Stimulated activated CD8-positive, alpha-beta memory T cell treated with anti-CD3 and anti-CD28 coated beads, Interleukin-4, amount 100 ng/mL, for 1 hour (primary cell): ENCODE measurements at places on chromosomes 11 and 22.

GRCh38 chr11:20611892-20612291 is 12.5 kb downstream of the SLC6A5 start:
- no peak for DNase-seq

DNA sequence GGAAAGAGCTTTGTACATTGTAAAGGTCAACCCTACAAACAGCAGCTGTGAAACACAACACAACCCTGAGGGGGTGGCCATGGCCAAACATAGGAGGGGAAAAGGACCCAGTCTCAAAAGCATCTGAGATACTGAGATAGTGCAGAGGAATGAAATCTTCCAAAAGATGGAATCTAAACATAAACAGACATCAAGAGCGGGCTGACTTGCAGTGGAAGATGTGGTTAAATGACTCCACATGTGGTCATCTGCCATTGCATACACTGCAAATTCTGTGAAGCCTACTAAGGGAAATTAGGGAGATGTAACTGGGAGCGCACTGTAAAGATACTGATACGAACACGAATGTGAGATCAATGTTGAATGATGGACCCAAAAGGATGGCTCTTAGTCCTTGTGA is 22.0 kb downstream of the BDNF start:
- no peak for DNase-seq

DNA sequence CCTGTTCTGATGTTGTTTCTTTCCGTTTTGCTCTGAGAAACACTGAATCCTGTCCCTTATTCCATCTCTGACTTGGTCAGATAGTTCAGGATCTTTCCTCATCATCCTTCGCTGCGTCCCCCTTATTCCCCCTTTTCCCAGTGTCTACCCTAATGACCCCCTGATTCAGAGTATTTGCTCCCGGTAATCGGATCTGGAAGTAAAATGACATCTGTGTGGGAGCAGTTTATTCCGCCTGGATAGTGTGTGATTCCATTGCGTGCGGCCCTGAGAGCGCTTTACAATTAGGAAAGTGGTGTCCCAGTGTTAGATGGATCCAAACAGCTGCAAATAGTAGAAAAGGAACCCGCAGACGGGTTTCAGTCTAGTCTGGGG is 606 bp downstream of the DRG1 start:
- DNase-seq: no peak

DNA sequence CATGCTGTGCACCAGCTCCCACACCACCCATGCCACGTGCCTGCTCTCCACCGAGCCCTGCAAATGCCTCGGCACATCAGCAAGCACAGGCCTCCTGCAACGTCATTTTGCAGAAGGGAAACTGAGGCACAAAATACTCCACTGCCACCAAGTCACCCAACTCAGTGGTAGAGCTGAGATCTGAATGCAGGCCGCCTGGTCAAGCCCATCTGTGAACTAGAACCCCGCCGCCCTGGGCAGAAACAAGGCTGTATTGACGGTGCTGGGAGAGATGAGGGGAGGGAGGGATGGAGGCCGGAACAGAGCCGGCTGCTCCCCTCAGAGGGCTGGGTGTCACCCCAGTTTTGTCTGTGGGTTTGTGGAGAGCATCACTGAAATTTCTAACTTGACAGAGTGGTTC is 81.4 kb downstream of the CDKN1C start:
- no peak for DNase-seq

DNA sequence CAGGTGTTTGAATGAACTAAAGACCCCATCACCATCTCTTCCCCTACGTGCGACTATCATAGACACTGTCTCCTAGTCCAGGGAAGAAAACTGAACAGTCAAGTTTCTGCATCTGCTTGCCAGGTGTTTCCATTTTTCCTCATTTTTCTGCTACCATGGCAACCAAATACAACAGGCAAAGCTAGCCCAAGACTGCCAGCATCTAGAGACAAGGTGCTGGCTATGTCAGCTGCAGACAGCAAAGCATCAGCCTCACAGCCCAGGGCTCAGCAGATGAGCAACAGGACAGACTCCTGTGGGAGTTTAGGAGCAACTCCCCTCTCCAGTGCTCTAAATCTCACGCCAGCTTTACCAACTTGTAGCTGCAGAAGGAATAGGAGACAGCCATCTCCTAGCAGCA is 124.3 kb downstream of the C11orf58 start:
- DNase-seq: no peak

DNA sequence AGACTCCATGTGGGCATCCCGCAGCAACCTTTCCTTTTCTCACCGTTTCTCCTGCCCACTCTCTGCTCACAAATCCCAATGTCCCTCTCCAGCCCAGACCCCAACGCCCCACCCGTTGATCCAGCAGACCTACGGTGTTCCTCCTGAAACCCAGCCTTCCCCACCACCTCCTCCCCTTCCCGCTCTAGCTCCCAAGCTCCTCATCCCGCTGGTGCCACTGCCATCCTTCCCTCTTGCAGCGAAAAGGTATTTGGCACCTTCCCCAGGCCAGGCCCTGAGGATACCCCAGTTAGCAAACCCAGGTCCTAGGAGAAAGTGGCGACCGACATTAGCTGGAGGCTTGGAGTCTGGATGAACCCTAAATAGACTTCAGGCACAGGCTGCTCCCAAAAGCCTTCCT is 84.0 kb upstream of the RTL6 start:
- no peak for DNase-seq

- no peak for DNase-seq
Measured at GRCh38 chr11:33773404-33773986, 825 bp downstream of the FBXO3 start.

GRCh38 chr11:25755918-25756584 is 575.9 kb upstream of the ANO3 start:
- DNase-seq: no peak

GRCh38 chr11:128187835-128188234 is 399.5 kb downstream of the ETS1 start:
- DNase-seq: no peak

DNA sequence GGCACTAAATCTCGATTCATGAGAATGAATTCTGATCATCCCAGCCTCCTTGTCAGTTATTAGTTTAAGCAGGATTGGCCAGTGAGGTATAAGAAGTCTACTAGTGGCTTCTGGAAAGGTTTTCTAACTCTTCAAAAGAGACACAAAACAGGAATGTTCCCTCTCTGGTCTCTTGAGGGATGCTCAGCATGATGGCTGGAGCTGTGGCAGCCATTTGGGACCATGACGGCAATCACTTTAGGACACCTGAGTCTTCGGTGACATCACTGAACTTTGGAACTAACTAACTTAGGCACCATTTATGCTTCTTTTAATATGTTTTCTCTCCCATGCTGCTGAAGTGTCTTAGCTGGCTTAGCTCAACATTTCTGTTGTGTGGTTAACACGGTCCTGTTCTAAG is 20.2 kb upstream of the CRY2 start:
- no peak for DNase-seq

- DNase-seq: no peak
Measured at GRCh38 chr22:37601540-37602442, 6.8 kb upstream of the GGA1 start.

- DNase-seq: no peak
Measured at GRCh38 chr22:47210112-47210657, 447.7 kb downstream of the TBC1D22A start.

DNA sequence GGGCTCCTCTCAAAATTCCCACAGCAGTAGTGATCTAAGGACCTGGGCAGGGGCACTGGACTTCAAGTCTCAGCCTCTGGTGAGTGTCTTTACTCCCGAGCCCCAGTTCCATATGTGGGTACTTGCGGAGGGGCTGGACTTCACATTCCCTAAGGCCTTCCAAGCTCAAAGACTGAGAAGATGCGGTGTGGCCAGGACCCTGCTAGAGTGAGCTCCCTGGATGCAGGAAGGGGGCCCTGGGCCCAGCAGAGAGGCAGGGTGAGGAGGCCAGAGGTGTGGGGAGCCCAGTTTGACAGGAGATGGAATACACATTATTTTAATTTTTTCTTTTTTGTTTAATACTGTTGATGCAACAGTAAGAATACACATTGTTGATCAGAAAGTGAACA is 83.7 kb downstream of the IGLL1 start:
- DNase-seq: no peak
